Posterior vena cava (tissue), 2 donors: ENCODE measurements at places on chromosomes 2 and 18. TPM values are rescaled to one million over a fixed set of nuclear protein-coding genes. Genes with fewer than 3 reads are reported as not detected.

Gene SGPP2
- total RNA-seq: not detected

Gene EML6
- 12.1 TPM for total RNA-seq

Gene DYTN
- not detected for total RNA-seq

Gene MREG
- total RNA-seq: 0.74 TPM

Gene AKAIN1
- total RNA-seq: not detected

Gene FAM228A
- 1.1 TPM for total RNA-seq

Gene MC4R
- total RNA-seq: not detected

GRCh38 chr2:178075006-178075326, 2.4 kb upstream of the PDE11A start:
- DNase-seq: no peak

GRCh38 chr2:196262606-196263005, 91.2 kb upstream of the STK17B start:
- DNase-seq: no peak

DNA sequence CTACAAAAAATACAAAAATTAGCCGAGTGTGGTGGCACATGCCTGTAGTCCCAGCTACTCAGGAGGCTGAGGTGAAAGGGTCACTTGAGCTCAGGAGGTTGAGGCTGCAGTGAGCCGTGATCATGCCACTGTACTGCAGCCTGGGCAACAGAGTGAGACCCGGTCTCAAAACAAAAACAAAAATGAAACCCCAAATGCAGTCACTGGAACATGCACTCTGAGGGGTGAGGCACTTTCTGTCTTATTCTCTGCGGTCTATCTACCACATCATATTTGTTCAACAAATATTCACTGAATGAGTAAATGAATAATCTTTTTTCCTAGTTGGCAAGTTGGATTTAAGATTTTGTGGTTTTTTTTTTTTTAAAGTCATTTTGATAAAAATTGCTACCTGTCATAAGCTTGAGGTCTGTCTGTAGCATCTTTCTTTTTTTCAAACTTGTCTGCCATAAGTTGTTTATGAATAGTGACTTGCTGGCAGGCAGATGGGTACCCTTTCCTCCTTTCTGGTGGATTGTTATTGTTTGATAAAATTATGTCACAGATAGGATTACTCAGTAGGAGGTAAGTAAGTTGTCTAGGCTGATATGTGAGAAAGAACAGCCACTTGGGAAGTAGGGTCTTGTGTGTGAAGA, 11.8 kb downstream of the CHRNA1 start:
- DNase-seq: no peak

GRCh38 chr2:39583213-39583612, 82.5 kb upstream of the TMEM178A start:
- DNase-seq: no peak

DNA sequence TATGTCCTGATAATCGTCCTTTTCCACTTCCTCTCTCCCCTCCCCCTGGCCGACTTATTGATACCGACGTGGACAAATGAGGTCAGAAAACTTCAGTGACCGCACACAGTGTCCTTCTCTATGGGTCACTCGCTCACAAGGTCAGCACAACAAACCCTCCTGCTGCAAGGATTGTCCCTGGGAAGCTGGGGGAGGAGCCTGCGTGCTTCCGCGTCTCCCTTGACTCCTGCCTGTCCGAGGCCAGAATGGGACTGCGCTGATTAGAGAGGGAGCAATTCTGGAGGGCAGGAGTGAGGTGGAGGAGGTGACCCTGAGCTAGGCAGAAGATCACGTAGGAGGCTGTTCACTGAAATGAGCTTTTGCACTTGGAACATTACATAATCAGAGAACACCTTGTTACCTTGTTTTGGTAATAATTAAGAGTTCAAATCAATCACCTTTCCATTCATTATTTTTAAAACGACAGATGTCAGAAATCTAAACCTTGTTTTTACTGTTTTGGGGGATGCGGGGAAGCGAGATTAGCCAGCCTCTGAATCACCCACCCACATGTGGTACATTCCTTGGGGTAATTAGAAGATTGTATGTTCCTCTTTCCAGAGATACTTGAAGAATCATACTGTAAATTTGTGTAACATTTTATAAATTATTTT, 70.6 kb downstream of the CTAGE1 start:
- peak; percentile 87 for DNase-seq

- DNase-seq: no peak
These were observed 319.7 kb downstream of the CYP26B1 start for GRCh38 chr2:71827973-71828372.

DNA sequence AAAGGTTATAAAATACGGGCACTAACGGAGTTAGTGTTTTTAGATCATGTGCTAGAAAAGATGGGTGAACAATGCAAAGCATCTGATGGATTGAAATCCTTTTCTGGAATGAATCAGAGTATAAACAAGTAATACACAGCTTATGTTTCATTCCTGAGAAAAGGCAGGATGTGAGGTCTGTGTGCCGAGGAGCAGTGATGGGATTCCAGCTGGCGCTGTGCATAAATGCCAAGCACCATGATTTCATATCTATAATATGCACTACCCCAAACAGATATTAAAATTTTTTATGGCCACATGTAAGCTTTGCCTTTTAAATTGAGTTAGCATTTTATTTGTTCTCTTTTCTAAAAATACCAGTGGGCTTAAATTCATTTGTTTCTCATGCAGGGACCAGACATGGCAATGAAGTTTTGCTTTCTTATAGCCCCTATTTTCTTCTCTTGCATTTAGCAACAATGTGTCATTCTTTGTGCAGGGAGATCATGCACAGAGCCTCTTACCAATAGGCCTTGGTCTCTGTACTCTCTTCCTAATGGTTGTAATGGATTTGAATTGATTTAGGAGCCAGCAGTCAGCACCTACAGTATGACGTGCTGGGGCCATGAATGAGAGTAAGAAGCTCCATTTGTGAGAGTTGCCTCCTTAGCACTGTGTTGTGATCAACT, 323.9 kb downstream of the SLC8A1 start:
- no peak for DNase-seq

DNA sequence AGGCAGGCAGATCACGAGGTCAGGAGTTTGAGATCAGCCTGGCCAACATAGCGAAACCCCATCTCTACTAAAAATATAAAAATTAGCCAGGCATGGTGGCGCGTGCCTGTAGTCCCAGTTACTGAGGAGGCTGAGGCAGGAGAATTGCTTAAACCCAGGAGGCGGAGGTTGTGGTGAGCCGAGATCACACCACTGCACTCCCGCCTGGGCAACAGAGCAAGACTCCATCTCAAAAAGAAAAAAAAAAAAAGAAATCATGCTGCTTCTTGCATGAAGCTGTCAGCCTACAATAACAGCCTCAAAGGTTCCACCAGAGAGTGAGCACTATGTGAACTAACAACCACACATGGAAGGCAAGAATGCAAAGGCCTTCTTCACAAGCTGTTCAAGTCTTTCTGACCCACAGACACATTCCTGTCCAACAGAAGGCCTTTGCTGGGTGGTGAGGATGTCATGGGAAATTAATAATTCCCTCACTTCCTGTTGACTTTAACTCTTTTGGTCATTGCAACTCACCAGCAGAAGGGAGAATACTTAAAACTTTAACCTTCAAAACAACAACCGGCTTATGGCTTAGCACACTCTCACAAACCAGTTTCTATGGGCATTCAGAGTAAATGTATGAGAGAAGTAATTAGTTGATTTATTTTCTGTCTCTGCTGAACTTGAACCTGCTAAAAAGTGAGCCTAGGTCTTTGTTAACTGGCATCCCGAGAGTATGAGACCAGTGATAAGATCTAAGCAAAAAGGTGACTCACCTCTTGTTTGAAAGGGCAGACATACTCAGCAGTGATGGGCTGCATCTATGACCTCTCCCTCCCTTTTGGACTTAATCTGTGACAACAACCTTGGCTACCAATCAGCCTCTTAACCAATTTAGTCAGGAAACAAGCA, 11.8 kb downstream of the PLEKHM3 start:
- no peak for DNase-seq

DNA sequence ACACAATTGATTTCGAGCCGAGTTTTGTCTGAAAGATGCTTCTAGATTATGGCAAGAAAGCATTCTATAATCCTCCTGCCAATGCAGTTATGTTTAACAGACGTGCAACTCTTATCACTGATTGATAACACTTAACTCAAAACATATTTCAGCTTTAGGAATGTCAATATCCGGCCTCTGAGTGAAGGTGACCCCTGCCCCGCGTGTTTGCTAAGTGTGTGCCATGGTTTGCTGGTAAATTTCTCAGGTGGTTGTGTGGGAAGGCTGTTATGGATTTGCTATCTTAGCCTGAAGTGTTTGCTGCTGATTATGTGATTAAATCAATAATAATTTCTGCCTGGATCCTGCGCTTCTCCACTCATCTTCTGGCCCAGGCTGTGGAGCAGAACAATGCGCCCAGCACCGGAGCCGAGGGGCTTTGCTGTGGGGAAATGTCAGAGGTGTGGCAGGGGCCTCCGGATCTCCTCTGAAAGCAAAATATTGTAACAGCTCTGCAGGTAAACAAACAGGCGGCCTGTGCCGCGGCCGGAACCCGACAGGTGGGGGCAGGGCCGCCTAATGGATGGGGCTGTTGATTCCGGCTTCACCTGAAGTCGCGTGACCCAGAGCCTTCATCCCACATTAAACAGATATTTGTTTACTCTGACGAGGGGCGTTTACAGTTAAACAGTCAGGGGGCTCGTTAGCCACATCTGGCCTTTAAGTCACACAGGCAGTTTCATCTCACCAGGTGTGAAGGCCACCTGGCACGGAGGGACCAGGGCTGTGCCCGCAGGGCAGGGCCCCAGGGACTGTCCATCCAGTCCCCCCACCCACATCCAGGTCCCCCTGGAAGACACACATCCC, 210.7 kb upstream of the SALL3 start:
- peak; percentile 75 for DNase-seq

DNA sequence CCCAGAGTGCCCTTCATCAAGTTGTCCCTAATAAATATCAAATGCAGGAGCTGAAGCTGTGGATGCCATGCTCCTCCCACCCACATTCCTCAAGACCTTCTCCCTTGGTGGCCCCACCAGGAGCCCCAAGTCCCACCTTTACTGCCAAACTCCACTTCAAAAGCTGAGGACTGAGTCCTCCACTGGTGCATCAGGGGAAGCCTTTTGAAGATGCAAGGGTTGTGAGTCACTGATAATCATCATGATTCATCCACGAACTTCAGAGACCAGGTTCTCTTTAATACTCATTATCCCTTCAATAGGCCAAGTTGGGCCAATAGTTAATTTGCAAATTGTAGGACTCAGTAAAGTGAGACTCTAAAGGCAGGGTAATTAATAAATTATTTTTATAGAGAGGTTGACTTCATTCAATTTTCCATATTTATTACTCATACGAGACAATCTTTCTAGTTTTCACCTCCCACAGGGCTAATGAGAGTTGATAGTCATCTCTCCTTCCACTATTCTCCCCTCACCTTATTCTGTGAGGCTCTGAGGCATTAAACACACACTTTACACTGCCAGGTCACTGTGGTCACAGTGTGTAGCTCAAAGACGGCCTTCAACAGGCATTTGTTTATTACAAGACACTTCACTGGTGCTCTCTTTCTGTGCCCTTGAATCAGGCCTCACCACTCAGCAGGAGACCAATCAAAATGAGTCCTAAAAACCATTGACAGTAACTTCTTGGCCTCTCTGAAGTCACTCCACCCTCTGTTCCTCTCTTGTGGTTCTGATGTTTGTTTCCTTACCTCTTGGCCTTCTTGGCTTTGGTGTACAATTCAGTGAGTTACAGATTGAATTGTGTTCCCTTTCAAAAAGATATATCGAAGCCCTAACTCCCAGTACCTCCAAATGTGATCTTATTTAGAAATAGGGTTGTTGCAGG, 99.9 kb downstream of the TRIB2 start:
- DNase-seq: no peak

- DNase-seq: no peak
These were observed 178.2 kb downstream of the SUCLG1 start for GRCh38 chr2:84280873-84281272.

- no peak for DNase-seq
These were observed 128.7 kb downstream of the LYPD6B start for GRCh38 chr2:149167001-149167780.

- DNase-seq: no peak
These were observed 29.4 kb upstream of the CHMP3 start for GRCh38 chr2:86592547-86593230.

DNA sequence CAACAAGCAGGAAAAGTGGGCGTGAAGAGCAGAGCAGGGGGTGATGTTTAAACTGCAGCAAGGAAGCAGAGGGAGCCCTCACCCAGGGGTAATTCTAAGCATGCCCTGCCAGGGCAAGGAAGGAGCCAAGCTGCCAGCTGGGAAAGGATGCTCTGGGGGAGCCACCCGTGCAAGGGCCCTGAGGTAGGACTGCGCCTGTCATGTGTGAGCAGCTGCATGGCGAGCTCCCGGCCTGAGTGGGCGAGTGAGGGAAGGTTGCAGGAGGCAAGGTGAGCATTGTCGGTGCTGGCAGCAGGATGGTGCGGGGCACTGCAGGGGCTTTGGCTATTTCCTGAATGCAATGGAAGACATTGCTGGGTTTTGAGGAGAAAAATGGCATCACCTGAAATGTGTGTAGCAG, 107.2 kb downstream of the COPS8 start:
- DNase-seq: no peak

- no peak for DNase-seq
These were observed 121.0 kb upstream of the XPO1 start for GRCh38 chr2:61658841-61659780.

DNA sequence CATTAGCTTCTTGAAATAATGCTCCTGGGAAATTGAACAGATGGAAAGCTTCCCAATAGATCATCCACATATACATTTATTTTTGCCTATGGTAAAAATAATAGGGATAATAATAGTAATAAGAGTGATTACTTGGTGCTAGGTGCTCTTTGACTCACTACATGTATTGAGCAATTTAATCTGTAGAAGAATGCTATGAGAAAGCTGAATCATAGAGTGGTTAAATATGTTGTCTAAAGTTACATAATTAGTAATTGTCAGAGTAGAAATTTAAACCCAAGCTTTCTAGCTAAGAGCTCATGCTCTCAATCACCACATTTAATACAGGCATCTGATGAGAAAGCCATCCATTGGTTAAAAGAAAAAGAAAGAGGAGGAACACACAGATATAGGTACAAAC, 590.5 kb upstream of the SLC8A1 start:
- no peak for DNase-seq

DNA sequence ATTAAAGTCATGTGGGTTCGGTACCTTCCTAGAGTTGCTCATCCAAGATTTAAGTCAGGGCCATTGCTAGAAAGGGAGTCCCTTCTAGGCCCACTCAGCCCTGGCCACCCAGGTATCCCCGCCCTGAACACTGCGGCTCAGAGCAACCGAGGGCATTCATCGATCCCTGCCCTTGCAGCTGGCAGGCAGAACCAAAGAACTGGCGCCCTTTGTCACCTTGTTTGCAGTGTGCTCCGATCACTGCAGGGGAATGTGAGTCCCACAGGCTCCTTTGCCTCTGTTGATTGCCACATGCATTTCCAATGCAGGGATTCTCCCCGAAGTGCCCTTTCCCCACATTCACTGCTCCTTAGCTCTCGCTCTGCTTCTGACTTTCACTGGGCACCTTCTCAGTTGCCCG, 108.5 kb downstream of the CMPK2 start:
- no peak for DNase-seq

GRCh38 chr18:74234326-74235171, 57.2 kb downstream of the CYB5A start:
- DNase-seq: no peak

- DNase-seq: no peak
These were observed 25.5 kb upstream of the DYNC2LI1 start for GRCh38 chr2:43748333-43748732.
